AG10803 (cell line): ENCODE measurements at places on chromosomes 2 and 18.

GRCh38 chr2:197378086-197378485, 56.7 kb downstream of the SF3B1 start:
- peak; percentile 42 for DNase-seq

DNA sequence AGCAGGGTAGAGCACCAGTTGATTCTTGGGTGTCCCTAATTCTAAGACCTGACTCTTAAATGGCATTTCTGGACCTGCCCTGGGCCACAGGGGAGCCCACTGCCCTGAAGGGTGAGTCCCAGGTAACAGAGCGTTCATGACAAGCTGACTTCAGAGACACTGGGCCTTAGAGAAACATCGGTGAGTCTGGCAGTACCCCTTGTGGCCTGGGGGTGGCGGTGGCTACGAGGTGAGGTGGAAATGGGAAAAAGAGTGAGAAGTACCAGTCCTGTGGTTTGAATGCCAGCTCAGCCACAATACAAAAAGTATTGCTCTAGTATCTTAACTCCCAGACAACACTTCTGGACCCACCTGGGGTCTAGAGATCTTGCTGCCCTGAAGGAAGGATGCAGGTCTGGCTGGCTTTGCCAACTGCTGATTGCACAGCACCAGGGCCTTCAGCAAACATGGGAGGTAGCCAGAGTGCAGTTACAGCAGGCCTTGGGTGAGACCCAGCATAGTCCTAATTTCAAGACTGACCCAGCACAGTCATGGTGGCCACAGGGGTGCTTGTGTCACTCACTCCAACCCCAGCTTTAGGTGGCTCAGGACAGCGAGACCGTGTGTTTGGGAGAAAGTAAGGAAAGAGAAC, 44.5 kb downstream of the USP34 start:
- no peak for DNase-seq

DNA sequence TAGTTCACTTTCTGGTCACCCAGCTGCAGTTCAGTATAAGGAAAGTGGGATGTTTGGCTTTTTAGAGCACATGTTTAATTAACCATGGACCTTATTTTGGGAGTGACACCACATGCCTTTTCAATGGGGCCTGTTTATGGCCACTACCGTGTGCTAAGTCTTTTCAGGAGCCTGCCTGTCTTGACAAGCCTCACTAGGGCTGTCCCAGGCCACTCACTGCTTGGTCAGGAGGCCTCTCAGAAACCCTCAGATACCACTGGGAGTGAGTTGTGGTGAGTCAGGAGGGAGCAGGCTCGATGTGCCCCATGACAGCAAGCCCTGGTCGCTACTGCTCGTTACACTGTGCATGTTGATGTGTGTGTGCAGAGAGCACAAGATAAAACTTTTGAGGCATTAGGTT, 123.0 kb downstream of the MAP4K4 start:
- DNase-seq: peak; percentile 55

GRCh38 chr18:33404244-33404873, 36.2 kb downstream of the CCDC178 start:
- DNase-seq: no peak

DNA sequence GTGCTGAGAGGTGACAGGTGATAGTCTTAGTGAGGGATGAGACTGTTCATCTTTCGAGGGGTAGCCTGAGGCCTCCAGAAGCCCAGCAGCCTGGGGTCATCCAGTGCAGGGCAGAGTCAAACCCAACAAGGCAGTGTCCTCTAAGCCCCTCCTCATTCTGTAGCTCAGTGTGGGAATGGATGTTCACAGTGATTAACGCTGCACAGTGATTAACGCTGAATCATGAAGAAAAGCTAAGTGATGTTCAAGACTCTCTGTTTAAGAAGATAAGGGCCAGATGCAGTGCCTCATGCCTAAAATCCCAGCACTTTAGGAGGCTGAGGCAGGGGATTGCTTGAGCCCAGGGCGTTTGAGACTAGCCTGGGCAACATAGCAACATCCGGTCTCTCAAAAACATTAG, 56.3 kb upstream of the LAPTM4A start:
- DNase-seq: no peak

GRCh38 chr18:74399091-74399887, 57.8 kb downstream of the DIPK1C start:
- no peak for DNase-seq

GRCh38 chr18:10143596-10143995, 229.8 kb downstream of the VAPA start:
- peak; percentile 31 for DNase-seq

- no peak for DNase-seq
Observed at GRCh38 chr2:949384-950079, 1.1 kb upstream of the SNTG2 start.

- DNase-seq: peak; percentile 34
Observed at GRCh38 chr2:67451086-67451832, 54.1 kb downstream of the ETAA1 start.

DNA sequence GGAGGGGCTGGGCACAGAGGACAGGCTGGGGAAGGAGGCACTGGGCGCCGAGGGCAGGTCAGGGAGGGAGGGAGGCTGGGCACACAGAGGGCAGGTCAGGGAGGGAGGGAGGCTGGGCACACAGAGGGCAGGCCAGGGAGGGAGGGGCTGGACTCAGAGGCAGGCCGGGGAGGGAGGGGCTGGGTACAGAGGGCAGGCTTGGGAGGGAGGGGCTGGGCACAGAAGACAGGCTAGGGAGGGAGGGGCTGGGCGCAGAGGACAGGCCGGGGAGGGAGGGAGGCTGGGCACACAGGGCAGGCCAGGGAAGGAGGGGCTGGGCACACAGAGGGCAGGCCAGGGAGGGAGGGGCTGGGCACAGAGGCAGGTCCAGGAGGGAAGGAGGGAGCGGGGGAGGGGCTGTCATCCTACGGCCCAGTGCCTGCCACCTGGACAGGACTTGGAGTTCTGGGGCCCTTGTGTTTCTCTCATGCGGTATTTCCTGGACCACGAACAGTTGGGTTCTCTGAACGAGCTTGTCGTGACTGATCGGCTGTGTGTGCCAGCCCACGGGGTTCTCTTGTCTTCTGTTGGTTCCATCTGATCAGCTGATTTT, 46.7 kb upstream of the KCNG2 start:
- DNase-seq: no peak

DNA sequence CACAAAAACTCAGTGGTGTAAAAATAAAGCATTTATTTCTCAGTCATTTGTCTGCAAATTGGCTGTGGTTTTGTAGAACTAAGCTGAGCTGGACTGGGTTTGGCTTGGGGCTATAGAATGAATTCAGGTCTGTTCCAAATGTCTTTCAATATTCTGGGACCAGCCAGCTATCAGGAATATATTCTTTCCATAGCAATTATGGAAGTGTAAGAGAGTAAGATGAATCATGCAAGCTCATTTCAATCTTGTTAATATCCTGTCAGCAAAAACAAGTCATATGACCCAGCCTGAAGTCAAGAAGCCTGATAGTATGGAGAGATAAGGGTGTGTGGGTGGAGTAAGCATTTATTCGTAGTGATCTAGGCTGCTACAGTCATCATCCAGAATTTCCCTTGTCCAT, 481.0 kb upstream of the CDH2 start:
- no peak for DNase-seq

DNA sequence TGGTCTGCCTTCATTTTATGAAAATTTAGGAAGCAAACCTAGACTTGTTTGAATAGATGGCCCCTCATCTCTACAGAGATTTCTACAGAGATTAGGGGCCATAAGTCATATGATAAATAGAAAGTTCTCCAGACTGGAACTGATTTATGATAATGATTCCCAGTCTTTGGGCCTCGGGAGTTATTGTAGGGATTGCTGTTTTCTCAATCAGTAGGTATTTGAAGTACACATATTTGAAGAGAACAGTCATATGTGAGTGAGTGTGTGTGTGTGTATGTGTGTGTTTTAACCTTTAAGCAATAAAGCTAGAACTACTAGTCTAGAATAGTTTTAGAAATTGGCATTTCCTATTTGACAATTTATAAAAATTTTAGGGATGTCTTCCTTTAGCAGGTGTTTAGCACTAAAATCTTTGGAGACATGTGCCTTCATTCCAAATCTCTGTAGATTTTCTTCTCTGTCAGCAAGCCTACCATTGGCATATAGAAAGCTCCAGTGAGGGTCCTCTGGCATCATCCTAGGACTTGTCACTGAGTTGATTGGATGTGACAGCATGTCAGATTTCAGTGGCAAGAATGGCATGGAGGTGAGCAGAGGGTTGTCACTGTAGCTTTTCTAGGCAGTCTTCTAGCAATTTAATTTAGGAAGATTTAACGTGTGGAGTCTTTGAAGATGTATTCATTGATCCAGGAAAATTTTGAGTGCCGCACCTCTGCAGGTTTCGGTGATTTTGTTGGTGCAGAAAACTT, 71.2 kb downstream of the MYO1B start:
- peak; percentile 81 for DNase-seq

- DNase-seq: no peak
Observed at GRCh38 chr2:176324862-176325261, 55.6 kb downstream of the MTX2 start.

GRCh38 chr2:142805244-142805643, 72.2 kb upstream of the KYNU start:
- DNase-seq: no peak

- no peak for DNase-seq
Observed at GRCh38 chr2:41020358-41020757, 568.5 kb upstream of the SLC8A1 start.

DNA sequence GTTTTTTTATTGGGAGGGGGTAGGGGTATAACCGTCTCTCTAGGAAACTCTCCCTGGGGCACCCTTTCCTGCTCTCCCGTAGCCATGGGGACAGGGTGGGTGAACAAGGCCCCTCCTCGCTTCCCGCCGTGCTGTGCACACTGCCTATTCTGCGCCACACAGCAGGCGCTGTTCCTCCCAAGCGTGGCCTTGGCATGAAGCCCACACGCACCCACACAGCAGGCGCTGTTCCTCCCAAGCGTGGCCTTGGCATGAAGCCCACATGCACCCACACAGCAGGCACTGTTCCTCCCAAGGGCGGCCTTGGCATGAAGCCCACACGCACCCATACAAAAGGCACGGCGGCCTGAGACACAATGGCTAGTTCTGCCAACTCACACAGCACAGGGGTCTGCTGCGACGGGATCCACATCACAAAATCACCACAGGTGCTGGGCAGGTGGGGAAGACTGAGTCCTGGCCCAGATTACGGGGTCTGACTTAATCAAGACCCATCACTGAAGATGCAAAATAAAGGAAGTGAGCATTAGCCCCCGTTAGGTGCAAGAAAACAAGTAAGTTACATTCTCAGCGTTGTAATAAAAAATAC, 46.6 kb upstream of the TPO start:
- DNase-seq: no peak

DNA sequence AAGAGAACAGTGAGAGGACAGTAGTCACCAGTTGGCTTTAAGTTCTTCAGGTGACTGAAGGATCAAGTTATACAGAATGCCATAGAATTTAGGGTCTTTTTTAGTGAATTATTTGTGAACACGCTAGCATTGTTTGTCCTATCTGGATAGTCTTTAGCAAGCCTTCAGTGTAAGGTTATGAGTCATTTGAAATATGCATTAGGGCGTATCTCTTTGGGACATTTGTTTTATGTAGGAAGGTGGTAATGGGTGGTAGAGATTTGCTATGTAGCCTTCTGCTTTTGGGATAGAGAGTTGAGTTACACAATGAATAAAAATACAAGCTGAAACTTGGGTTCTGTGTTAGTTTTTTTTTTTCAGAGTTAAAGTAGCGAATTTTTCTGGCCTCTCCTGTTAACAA, 13.0 kb downstream of the ACTR2 start:
- DNase-seq: no peak

DNA sequence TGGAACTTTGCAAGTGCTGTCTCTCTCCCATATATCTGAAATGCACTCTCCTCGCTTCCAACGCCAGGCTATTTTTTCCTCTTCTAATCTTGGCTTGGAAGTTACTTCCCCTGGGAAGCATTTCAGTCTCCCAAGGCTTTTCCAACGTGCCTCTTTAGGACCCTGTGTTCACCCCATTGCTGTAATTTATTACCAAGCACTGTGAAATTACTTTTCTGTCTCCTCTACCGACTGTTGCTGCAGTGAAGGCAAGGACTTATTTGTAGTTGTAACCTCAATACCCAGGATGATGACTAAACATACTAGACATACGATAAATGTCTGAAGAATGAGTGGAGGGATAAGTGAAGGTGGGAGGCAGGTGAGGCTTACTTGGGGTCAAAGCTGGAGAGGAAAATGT, 163.7 kb downstream of the GALNT14 start:
- DNase-seq: no peak

DNA sequence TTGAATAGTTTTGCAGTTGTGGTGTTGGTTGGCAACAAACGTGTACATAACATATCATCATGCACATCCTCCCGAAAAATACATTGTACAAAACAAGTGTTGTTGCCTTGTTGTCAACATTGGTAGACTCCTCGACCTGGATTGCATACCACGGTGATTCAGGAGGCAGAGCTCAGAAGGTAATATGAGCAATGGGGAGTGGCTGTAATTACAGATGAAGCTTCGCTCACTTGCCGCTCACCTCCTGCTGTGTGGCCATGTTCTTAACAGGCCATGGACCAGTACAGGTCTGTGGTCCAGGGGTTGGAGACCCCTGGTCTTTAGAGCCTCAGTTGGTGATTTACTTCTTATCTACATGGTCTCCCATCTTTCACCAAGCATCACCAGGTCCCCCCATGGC, 1423.2 kb upstream of the NXPH2 start:
- DNase-seq: no peak

DNA sequence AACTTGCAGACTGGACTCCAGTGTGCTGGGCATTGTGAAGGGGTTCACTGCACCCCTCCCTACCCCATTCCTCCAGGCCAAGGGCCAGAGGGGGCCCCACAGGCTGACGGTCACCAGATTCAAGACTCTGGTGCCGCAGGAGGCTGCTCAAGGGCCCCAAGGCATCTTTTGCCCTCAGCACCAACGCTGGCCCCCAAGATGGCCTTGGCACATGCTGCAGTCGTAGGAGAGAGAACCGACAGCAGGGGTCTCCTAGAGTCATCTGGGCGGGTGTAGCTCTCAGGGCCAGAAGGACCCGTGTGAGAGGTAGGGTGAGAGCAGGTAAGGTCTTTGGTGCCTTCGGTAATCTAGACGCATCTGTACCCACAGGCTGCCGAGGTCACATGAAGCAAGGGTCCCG, 18.7 kb upstream of the ODC1 start:
- DNase-seq: no peak

DNA sequence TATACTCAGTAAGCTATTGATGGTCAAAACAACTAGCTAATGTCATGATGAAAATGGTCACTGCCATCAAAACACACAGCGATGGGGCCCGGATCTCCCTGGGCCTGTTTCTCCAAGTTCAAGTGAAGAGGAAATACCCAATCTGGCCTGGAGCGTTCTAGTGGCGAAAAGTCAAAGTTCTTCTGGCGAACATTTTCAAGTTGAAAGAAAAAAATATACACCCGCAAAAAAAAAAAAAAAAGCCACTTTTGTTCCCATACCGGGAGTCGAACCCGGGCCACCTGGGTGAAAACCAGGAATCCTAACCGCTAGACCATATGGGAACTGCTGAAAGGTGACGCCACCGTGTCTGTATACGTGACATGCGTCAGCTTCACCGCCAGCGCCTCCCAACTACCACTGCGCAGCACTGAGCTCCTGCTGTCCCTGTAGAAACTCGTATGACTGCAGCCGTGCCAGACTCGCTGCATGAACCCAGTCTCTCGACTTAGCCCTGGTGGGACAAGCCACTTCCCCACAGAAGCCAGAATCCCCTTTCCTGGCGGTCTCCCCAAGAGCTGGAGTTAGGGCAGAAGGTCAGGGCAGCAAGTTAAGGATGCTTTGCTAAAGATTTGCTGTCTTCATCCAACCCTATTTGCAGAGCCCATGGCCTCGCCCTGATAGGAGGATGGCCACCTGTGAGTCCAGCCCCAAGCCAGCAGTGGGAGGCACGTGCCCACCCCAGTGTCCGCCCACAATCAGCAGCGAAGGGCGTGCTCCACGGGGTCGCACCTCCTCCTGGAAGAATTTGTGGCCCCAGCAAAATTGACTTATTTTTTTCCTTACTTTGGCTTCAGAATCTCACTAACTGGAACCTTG, 5.6 kb upstream of the IMP4 start:
- DNase-seq: peak; percentile 69
